BE2C (cell line): ENCODE measurements at places on chromosomes 13 and 19.

DNA sequence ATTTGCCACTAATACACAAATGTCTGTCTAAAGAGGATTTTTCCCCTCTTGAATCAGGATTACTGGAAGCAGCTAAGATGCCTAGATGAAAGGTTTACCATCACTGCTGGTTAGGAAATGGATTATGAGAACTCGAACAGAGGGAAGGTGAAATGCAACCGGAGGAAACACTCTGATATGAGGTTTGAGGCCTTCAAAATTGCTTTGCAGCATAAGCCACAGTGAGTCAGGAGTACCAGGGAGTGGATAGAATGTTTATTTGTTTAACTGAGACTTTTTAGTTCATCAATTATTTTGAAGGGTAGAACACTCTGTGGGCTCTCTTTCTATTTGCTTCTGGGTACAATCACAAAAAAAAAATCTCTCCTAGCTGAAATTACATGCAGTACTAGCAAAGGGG lies 18.1 kb downstream of the CDADC1 start:
- DNase-seq = no peak

GRCh38 chr19:18089726-18090125 lies 3.0 kb upstream of the IL12RB1 start:
- DNase-seq = no peak

DNA sequence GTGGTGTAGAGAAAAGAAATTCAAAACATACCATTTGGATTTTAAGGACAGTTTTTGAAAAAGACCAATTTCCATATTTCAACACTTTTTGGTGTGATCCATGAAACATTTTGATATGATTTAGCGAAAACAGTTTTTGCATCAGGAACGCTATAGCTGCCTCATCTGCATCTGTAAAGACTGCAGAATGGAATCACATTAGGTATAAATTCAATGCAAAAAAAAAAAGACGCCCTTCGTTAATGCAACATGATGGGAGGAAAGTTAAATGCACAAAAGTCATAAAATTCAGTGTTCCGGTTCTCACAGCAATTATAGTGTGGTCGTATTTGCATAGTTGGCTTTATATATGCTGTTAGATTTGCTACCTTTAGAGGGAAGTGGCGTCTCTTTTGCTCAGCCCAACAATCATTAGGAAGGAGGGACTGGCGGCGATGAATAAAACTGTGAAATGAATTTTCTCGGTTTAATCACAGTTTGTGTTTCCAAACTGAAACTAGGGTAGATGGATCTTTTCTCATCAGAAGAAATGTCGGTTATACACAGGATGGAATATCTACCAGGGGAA lies 215.7 kb downstream of the TEX29 start:
- DNase-seq = no peak

DNA sequence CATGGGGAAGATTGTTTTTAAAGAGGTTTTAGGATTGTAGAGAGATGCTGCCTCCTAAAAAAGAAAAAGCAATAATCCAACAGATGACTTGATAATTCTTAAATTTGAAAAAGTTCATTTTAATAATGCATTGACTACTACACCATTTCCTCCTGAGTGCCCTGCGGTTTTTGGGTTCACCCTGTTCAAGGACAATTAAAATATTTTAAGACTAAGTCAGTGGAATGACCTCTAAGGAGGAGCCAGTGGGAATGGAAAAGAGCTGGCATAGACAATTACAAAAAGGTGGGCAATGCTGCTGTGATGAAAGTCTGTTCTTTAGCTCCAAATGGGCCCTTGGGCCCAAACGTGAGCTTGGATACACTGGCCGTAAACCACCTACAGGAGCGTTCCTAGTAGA lies 217.8 kb downstream of the LHFPL6 start:
- no peak for DNase-seq

GRCh38 chr19:7658219-7658686 lies 10.6 kb upstream of the RETN start:
- DNase-seq = no peak

DNA sequence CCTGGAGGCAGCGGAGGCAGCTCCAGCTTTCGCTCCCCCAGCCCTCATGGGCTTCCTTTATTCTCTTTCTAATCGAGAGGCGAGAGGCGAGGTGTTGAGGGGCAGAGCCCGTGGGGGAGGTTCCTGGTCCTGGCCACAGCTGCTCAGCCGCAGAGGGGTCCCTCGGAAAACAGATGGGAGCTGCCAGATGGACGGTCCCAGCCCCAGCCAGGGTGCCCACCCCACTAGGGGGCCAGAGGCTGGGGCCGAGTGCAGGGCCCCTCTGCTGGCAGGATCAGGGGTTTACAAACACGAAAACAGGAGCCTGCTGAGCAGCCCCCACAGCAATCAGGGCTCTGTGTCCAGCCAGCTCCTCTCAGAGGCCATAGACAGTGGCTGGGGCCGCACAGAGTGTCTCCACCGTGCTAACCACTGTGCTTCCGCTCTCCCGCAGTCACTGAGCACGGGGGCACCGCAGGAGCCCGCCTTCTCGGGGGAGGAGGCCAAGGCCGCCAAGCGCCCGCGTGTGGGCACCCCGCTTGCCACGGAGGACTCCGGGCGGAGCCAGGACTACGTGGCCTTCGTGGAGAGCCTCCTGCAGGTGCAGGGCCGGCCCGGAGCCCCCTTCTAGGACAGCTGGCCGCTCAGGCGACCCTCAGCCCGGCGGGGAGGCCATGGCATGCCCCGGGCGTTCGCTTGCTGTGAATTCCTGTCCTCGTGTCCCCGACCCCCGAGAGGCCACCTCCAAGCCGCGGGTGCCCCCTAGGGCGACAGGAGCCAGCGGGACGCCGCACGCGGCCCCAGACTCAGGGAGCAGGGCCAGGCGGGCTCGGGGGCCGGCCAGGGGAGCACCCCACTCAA lies 182.2 kb downstream of the KDM4B start:
- DNase-seq = peak; percentile 20

GRCh38 chr19:40321566-40322270 lies 26.5 kb downstream of the C19orf47 start:
- DNase-seq = no peak

- no peak for DNase-seq
Measured at GRCh38 chr13:25843692-25844091, 208.1 kb downstream of the SHISA2 start.

GRCh38 chr19:2051773-2052704 lies 995 bp upstream of the MKNK2 start:
- no peak for DNase-seq

- no peak for DNase-seq
Measured at GRCh38 chr19:31676271-31677004, 327.2 kb upstream of the TSHZ3 start.

DNA sequence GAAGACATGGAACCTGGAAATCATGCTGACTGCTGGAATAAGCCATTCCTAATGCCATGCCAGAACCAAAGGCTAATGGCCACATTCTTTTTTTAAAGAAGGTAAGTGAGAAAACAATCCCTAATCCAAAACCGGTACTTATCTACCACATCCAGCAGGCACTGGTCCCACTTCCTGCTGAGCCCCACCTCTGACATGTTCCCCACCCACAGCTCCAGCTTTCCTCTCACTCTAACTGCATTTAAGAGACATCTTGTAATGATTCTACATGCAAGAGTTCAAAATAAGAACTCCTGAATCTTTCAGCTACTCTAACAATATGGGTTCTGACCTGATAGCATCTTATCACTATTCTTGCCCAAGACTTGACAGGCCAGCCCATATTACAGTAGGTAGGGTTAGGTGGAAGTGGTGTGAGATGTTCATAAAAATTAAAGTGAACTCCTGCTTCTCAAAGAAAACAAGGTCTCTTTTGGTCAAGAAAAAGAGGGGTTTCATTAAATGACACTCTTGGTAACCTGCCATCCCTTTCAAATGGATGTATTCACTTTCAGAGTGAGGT lies 41.9 kb downstream of the N4BP2L2 start:
- DNase-seq = no peak

GRCh38 chr13:110726726-110727125 lies 13.2 kb downstream of the ING1 start:
- DNase-seq = no peak

DNA sequence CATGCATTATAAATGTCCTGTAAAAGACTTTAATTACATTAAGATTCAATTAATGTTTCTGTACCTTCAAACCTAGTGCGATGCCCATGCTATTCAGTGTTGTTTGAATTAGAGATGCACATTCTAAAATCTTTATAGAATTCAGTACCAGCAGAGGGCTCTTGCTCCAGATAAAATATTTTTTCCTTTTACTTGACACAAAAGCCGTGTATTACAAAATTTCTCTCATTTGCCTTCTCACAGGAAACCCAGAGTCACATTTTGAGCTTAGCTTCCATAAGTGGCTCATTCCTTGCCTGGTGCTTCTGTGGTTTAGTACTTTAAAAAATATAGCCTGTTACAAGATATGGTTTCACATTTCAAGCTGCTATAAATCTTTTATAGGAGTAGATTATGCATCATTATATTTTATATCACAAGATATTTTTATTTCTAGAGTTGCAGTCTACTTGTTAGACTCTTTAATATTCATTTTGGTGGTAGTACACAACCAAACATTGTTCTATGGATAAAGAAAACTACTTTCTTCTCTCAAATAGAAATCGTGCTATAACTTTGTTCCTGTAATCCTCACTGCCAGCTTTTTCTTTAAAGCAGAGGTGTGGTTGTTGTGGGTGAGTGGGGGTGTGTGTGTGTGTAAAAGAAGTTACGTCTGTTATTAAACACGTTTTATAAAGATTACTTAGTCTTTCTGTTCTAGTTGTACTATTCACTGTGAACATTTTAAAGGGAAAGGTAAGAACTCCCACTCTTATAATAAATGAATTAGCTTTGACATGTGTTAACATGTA lies 101.4 kb downstream of the RNF17 start:
- DNase-seq = no peak

- DNase-seq = no peak
Measured at GRCh38 chr13:30169442-30169841, 137.9 kb downstream of the KATNAL1 start.

DNA sequence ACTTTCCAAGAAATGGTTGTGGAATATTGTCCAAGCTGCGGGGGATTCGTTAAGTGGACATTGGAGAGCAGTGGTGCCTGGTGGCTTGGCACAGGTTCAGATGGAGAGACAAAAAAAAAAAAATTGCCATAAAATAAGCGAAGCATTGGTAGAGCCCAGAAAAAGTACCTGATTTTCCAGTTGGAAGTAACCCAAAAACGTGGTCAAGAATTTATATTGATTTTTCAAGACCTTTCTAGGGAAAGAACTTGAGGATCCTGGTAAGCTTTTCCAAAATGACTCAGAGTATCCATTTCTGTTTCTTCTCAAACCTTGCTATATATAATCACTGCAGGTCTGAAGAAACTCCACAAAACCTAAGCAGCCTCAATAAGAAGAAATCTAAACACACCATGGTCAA lies 94.6 kb downstream of the ING1 start:
- DNase-seq = no peak

- DNase-seq = no peak
Measured at GRCh38 chr13:58542530-58542929, 911.0 kb downstream of the PCDH17 start.

DNA sequence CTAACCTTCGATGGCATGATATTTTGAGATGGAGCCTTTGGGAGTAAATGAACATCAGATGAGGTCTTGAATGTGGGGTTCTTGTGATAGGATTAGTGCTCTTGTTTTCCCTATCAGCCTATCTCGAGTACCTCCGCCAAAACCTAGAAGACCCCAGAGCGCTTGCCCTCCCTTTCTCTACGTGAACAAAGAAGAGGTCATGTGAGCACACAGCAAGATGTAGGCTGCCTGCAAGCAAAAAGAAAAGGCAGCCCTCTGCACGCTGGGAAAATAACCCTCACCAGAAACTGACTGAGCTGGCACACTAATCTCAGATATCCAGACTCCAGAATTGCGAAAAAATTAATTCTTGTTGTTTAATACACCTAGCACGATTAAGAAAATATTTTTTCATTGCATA lies 799.8 kb upstream of the SLC10A2 start:
- DNase-seq = no peak

DNA sequence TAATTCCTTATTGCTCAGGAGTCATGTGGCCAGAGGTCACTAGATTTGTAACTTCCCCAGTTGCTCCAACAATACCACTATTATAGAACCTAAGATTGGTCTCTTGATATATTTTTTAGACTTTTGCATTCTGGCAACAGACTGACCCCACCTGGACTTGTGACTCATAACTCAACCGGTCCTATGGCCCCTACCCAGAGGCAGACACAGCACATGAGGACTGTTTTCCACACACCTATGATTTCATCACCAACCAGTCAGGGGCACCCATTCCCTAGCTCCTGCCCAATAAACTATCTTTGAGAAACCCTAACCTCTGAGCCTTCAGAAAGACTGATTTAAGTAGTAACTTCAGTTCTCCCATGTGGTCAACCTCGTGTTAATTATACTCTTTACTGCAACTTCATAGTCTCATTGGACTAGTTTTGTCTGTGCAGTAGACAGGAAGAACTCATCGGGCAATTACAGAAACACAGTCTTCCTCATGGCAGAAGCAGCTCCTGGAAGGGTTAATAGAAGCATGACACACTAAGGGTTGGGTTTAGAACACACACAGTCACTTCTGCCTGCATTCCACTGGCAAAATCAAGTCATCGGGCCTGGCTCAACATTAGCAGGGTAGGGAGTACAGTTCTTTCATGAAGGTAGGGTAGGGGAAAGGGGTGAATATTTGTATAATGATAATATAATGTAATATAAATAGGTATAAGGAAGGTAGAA lies 251.8 kb downstream of the UQCRFS1 start:
- DNase-seq = no peak

GRCh38 chr13:59643906-59644626 lies 519.7 kb downstream of the DIAPH3 start:
- DNase-seq = no peak

DNA sequence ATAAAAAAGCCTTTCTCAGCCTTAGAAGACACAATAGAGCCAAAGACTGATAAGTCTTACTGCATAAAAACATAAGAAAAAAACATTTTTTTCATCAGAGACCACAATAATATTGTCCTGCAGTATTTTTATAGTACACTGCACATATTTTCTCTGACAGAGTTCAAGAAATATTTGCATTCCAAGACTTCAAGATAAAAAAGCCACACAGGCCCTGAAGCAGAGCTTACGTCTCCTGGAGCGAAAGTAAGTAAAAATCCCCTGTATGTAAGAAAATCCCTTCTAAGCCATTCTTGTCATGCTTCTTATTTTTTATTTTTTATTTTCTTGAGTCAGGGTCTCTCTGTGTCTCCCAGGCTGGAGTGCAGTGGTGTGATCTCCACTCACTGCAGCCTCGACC lies 755.9 kb downstream of the LIG4 start:
- DNase-seq = no peak

DNA sequence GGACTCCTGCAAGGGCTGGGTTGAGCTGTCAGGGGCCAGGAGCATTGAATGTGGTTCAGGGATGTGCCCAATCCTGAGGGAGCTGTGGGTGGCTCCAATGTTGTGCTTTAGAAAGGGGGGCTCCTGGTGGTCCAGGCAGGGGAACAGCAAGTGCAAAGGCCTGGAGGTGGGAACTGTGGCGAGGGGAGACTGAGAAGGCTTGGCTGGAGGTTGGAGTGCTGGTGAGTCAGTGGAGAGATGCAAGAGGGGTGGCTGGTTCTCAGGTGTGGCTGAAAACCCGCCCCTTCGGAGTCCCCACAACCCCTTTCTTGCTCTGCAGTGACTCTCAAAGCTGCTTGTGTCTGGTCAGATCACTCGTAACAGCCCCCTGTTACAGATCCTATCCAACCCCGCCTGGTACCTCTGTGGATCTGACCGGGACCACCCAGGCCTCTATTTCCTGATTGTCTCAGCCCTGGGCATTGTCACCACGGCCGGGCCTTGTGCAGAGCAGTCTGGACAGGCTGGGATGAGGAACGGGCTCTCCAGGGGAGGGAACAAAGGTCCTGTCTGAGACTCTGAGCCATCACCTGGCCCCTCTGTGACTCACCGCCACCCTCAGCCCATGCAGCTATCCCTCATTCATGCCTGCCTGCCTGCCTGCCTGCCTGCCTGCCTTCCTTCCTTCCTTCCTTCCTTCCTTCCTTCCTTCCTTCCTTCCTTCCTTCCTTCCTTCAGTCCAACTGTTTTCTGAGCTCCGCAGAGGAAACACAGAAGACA lies 1.4 kb upstream of the KCNN1 start:
- no peak for DNase-seq
